ENCODE measurements at places on chromosomes 7 and 10.

- no peak for DNase-seq
These were observed 112.7 kb downstream of the RBM20 start for GRCh38 chr10:110756876-110757275.

DNA sequence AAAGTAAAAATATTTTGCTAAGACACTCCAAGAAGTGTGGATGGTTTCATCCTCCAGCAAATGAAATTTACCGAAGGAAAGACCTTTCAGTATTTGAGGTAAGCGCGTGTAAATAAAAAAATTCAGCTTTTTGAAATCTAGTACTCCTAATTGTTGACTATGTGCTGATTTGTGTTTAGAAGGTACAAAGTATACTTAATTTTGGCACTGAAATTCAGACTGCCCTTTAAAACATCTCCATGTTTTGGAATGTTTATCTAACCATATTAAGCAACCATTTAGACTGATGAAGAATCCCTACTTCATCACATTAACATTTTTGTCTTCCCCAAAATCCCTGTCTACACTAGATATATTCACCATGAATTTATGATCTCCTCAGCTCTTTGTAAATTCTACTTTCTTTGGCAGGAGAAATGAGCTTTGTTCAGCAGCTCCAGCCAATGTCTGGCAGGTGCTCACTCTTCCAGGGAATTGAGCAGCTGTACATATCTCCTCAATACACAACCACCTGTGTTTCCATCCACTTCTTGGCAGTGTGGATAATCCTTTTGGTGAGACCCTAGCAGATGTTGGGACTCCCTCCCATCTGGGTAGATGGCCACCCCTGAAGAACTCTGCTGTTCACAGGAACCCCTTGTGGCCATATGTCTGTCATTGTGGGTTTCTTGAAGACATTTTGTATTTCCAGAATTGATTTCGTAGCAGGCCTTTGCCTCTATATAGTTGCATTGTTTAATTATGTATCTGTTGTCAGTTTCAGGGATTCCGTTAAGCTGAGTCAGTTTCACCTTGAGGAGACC, 129.4 kb upstream of the SAMD8 start:
- DNase-seq: no peak

DNA sequence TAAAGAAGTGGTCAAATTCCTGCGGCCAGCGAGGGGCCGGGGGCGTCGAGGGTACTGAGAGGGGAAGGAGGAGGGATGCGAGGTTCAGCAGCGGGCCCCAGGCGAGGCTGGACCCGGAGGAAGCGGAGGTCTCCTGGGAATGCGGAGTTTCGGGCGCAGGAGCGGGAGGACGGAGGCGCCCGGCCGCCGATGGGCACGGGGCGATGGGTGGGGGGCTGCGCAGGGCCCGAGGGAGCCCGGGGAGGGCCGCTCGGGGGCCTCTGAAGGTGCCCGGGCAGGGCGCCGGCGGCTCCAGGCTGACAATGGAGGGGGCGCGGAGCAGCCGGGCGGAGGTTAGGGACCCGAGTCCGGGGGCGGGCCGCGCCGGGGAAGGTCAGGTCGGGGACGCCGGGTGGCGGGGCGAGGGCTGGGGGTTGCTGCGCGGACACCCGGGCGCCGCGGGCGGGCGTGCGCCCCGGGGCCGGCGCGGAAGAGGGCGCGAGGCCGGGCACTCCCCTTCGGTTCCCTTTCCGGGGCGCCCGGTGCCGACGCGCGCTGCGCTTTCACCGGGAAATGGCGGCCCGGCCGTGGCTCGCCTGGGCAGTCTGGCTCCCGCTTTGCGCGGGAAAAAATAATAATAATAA, 683 bp downstream of the MACROH2A2 start:
- DNase-seq: no peak

- peak; percentile 63 for DNase-seq
These were observed 136.6 kb downstream of the PTPN20 start for GRCh38 chr10:47047577-47048525.

- peak; percentile 79 for DNase-seq
These were observed 70.3 kb upstream of the NANOS1 start for GRCh38 chr10:118958984-118959925.

DNA sequence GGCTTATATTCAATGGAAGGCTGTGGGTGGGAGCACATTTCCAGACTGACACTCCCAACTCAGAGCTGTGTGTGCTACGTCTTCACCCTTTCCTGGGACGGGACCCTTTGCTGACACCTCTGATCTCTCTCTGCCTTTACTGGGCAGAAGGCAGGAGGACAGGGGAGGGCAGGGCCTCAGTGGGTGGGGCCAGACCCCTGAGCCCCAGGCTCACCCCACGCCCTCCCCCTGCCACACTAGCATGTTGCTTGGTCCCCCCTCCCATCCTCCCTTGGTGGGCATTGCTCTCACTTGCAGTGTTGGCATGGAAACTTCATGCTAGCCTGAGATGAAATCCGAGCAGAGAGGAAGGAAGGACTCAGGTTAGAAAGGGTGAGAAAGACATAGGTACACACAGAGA, 18.4 kb downstream of the TMEM273 start:
- no peak for DNase-seq

DNA sequence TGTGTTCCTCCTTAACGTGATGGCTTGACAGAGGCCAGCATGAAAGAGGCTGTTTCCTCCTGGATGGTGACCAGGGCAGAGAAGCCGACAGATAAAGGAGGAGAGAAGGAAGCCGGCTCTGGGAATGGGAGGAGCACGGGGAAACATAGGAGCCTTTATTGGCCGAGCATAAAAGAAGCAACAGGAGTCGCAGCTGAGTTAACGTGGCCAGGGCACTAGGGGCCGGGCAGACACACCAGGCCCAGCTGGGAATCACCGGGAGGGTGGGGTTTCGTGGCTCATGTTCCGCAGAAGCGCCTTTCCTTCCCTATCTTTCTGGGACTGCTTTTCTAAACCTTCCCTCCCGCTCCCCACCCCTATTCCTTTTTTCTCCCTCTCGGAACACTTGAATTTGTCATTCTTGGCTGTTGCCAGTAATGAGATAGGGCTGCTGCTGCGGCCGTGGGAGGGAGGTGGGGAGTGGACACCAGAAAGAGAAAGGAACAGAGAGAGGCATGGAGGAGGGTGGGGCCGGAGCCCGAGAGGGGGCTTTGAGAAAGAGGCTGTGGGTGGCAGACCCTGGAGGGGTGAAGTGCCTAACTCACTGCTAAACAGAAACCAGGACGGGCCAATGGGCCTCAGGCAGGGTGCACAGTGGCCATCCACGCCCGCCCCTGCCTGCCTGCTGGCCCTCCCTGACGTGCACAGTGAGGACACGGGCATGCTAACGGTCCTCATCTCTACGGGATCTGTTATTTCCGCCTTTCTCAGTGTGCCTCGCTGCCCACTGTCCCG, 65.2 kb downstream of the COL13A1 start:
- peak; percentile 71 for DNase-seq

DNA sequence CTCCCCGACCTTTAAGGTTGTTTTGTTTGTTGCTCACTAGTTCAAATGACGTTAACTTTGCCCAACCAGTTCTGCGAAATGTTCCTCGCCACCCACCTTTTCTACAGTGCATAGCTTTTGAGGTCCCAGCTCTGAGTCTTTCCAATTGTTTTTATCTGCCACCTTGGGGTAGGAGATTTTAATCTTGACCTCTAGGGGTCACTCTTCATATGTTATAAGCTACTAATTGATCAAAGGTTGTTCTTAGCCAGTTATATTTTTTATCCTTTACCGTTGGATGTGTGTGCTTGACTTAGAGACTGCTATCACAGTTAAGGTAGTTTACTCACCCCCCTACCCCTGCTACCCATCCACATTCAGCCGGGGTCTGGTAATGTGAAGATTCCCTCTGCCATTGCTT, 372.4 kb downstream of the SUGCT start:
- DNase-seq: no peak

DNA sequence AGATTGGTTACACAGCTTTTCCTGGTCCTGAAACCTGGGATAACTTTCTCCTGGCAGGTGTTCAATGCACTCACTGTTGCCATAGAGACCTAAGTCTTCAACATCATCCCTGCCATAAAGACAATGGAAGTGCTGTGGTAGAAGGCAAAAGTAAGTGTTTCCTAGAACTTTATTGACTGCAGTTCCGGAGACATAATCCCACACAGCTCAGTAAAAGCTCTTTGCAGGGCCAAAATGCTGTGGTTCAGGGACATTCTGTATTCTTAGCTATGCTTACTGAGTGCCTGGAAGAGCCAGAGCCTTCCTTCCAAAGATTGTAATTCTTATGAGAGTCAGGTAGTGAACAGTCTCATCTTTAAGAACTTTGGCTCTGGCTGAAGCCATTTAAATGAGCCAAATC, 5.3 kb downstream of the WIPF3 start:
- no peak for DNase-seq

- no peak for DNase-seq
These were observed 790.8 kb upstream of the KCND2 start for GRCh38 chr7:119482209-119482608.

DNA sequence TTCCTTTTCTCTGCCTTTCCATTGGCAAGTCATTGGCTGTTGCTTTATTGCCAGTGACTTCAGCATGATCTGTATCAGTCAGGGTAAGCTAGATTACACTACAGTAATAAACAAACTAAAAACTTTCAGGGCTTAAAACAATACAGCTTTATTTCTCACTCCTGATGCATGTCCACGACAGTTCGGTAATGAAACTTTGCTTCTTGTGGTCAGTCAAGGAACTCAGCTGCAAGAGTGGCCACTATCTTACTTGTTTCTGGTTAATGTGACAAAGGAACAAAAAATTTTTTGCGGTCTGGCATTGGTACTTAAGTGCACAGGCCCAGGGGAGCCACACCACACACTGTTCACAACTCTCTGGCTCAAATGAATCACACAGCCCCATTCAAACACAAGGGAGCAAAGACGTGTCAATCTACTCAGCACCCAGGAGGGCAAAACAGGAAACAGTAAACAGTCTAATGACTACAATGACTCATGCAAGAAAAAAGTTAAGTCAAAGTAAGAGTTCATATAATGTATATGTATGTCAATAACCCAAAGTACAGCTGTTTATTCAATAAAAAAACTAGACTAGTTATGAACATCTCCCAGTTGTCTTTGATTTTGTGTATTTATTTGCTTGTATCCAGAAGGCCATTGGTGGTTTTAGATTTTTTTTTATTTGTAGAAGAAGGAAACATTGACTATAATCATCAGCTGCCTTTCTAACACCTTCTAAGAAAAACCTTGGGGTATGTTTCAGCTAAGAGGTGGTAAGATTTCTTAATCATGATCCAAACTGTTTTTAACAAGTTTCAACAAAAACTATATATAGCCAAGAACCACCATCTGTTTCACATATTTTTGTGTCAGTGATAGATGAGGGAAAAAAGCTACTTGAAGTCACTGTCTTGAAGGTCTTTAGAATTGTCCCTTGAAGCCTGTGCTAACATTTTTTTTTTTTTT, 134.4 kb upstream of the FAM3C start:
- peak; percentile 100 for DNase-seq

GRCh38 chr7:99563650-99564049, 5.2 kb downstream of the ZNF655 start:
- peak; percentile 86 for DNase-seq

GRCh38 chr10:130341356-130341755, 205.2 kb downstream of the GLRX3 start:
- DNase-seq: no peak

DNA sequence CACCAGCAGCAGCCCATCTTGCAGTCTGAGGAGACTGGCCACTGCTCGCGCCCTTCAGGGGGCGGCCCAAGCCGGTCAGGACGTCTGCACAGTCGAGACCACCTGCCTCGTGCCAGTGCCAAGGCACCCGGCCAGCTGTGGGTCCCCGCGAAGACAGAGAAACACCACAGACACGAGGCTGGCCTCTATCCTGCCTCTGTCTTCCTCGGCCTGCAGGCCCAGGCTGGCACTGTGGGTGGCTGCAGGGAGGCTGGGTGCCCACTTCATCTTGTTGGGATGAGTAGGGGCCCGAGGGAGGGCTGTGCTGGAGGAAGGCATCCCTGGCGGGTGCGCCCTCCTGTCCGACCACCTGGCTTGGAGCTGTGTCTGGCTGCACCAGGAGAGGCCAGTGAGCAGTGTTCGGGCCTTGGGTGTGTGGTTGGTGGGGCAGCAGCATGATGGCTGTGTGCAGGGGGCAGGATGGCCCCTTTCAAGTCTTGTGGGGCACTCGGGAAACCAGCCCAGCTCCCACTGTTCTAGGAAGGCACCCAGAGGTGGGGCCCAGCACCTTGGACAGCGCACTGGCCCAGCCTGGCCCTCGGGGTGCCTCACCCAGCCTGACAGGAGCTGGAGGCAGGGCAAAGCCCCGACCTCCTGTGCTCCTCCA, 7.3 kb downstream of the DPYSL4 start:
- DNase-seq: peak; percentile 19

DNA sequence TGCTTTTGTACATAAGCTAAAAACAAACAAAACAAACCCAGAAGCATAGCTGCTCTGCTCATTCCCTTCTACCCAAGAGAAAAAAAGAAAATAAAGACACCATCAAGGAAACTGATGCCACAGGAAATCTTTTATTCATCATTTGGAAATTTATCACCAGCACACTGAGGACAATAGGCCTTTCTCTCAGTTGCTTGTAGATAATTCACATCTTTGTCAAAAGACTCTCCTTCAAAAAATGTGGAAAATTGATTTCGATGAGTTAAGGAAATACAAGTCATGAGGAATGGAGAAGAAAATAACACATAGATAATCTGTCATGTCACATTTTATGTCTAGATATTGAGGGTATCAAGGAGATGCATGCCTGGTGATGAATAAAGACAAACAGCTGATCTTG, 53.5 kb downstream of the ZNF37A start:
- DNase-seq: no peak

DNA sequence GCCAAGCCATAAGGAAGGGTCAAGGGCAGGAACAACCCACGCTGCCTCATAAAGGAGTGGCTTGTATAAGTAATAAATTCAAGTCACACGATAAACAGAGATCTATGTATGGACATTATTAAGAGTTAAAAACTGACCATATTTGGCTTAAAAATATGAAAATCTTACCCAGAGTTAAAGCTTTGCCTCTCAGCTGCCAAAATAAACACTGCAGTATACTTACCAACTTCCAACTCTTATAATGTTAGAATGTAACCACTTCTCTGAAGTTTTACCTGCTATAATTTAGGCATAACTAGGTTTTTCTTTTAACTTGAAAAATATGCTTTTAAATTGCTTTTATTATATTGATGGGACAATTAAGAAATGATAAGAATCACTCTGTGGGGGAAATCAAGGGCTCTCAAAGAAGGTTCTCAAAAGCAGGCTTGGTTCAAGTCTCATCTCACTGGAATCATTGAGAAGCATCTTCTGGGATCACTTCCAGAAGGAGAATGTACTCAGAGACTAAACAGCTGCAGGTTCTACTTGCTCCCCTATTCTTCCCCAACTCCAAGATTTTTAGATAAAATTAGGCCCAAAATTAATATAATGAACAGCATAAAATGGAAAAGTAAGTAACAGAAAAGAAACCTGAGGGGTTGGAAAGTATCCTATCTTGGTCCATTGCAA, 16.1 kb upstream of the CAV2 start:
- no peak for DNase-seq

Data from M059J (cell line).